ENCODE measurements at places on chromosomes 4 and X.

- no peak for DNase-seq
Measured at GRCh38 chr4:38099020-38099600, 138.9 kb downstream of the PTTG2 start.

DNA sequence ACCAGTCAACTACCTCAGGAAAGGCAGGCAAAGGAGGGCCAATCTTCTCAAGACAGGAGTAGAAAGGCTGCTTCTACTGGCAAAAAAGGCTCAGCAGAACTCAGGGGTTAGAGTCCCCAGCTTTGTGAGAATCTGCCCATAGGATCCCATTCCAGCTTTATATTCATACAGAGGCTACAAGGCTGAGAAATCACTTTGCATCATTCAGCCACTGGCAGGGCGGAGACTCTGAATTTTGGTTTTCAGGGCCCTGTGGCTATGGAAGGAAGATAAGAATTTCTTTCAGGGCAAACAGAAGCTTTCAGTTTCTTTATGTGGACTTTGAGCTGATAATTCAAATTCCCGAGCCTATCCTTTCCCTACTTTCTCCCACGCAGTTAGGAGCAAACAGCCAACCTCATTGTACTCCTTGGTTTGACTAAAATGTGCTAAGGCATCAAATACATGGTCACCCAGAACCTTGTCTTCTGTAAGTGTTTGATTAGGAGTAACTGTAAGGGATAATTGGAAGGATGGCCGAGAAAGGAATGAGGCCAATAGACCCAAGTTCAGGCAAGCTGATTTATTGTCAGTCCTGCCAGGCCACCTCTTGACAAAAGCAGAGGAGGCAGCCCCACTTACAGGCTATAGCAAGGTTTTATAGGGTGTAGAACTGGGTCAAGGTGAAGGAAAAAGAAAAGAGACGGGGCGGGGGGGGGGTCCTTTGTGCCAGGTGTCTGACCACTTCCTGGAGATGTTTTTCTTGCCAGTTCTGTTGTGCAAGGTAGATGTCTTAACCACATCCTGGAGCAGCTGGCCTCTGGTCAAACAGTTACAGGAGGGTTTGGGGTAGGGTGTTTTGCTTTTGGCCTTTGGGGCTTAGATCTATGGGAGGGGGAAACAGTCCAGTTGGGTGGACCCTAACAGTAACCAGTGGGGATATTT lies 165.3 kb upstream of the PPP1R2C start:
- DNase-seq: peak; percentile 26

DNA sequence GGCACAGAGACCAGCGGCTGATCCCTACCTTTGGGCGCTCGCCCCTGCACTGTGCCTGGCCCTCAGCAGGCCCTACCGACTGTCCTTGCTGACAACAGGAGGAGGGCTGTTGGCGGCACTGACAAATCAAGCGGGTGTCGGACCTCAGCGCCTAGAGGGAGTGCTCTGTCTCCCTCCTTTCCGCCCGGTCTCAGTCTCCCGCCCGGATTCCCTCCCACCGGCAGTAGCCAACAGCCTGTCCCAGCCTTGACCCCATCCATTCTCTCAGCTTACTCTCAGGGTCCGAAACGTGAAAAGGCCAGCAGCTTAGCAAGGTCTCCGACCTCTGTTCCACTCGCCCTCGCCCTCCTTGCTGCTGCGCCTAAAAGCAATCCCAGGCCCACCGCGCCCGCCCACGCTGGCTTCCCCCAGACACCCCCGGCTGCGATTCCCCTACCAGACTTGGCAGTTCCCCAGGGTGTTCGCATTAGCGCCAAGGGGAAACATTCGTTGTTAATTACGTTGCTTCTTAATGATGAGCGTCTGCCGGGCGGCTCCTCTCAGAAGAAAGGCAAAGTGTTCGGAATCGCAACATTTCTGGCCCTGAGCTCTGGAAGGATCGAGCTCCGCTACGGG lies 96.2 kb downstream of the SOWAHB start:
- DNase-seq: no peak

- DNase-seq: no peak
Measured at GRCh38 chr4:178255172-178255571, 812.9 kb upstream of the AGA start.

DNA sequence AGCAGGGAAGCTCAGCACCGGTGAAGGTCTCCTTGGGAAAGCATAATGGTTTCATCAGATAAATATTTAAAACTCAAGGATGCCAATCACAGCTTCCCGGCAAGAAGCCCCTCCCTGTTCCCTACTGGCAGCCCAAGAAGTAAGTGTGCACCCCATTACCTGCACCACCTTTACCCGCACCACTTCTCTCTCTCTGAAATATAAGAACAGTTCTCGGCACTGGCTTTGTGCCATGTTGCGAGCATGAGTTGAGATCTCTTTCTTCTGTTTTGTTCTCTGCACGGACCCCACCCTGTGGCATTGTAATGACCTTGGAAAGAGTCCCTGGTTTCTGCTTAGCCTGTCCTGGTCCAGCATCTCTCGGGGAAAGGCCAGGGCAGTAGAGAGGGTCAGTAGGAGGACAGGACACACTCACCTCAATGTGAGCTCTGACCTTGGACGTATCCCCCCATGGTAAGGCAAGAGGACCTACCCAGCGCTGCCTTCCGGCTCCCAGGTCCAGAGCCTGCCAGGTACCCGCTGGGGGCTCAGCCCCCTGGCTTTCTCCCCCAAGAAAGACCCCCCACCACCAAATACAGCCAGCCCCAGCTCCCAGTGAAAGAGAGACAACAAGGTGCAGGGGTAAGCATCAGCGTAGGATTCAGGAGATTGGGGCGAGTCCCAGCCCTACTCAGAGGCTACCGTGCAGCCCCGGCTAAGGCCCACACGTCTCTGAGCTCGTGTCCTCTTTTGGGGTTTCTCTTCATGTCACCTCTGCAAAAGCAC lies 80.7 kb downstream of the PSAPL1 start:
- DNase-seq: no peak

GRCh38 chr4:87219632-87220093 lies 755 bp downstream of the KLHL8 start:
- DNase-seq: peak; percentile 25
